Neural progenitor cell (in vitro differentiated cells): ENCODE measurements at places on chromosomes 4 and X.

GRCh38 chr4:23134331-23134730 lies 441.6 kb downstream of the GBA3 start:
- no peaks in the 10 kb centered on the region for H3K36me3 ChIP-seq
- no peaks in the 10 kb centered on the region for H3K27me3 ChIP-seq
- H3K27ac ChIP-seq = no peak overlapping the region
- H3K4me3 ChIP-seq = no peak overlapping the region

DNA sequence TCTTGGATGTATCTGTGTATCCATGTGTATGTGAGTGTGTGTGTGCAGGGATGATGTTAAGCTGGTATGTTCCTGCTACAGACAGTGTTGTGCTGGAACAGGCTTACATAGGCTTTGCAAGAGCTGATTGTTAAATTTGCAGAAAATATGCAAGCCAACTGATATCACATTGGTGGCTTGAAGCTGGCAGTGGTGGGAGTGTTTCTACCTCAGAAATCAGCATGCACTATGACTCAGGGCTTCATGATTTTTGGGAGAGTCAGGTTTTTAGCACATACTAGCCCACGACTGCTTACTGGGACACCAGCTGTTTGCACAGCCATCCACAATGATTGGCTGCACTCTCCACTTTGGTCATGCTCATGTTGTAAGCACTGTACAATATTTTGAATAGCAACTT lies 261.8 kb downstream of the DHX15 start:
- H3K4me1 ChIP-seq = peaks cover 48% of the 10 kb centered on the region
- peak overlapping the region; percentile 43 for H3K4me3 ChIP-seq
- H3K27ac ChIP-seq = peak overlapping the region; percentile 79
- H3K36me3 ChIP-seq = no peaks in the 10 kb centered on the region
- H3K27me3 ChIP-seq = no peaks in the 10 kb centered on the region

DNA sequence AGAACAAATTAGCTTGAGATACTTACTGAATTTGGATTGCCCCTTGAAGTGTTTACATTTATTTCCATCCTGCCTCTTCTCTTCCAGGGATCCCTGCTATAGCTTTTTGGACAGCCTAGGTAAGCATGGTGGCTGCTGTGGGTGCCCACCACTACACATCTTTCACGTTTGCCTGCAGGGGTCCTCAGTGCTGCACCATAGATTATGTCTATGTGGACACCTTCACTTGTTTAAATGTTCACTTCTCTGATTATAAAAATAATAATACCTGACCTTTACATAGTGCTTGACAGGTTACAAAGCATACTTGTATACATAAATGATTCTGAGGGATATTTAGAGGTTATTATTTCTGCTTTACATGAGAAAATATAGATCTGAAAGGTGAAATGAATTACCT lies 67.9 kb upstream of the SLC4A4 start:
- DNase-seq = peak; percentile 36
- H3K27me3 ChIP-seq = no peaks in the 10 kb centered on the region
- no peaks in the 10 kb centered on the region for H3K36me3 ChIP-seq
- H3K4me3 ChIP-seq = no peak overlapping the region

- H3K4me1 ChIP-seq = peaks cover 11% of the 10 kb centered on the region
- no peak for DNase-seq
- no peak overlapping the region for H3K27ac ChIP-seq
- H3K36me3 ChIP-seq = no peaks in the 10 kb centered on the region
Observed at GRCh38 chr4:164509951-164510350, 244.0 kb upstream of the SMIM31 start.

DNA sequence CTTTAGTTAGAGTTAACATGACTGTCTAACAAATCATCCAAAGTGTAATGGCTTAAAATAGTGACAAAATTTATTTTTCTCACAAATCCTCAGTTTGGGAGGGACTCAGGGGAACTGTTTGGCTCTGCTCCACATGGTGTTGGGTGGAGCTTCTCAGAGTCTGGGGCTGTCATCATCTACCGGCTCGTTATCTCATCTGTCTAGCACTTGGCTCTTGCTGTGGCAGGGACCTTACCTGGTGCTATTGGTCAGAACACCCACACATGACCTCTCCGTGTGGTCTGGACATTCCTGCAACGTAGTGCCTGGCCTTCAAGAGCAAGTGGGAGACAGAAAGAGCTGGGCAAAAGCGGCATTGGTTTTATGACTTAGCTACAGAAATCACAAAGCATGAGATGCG lies 866.9 kb upstream of the FRG1 start:
- no peak overlapping the region for H3K4me3 ChIP-seq
- no peaks in the 10 kb centered on the region for H3K36me3 ChIP-seq
- H3K4me1 ChIP-seq = no peaks in the 10 kb centered on the region
- H3K27me3 ChIP-seq = no peaks in the 10 kb centered on the region

- H3K27me3 ChIP-seq = no peaks in the 10 kb centered on the region
- H3K4me1 ChIP-seq = no peaks in the 10 kb centered on the region
- H3K4me3 ChIP-seq = no peak overlapping the region
- no peaks in the 10 kb centered on the region for H3K36me3 ChIP-seq
- DNase-seq = no peak
Observed at GRCh38 chrX:39550795-39551361, 546.9 kb downstream of the BCOR start.

GRCh38 chrX:21974011-21974385 lies 33.5 kb downstream of the SMS start:
- peaks cover 3% of the 10 kb centered on the region for H3K36me3 ChIP-seq
- no peaks in the 10 kb centered on the region for H3K4me1 ChIP-seq
- no peak overlapping the region for H3K4me3 ChIP-seq
- no peak for DNase-seq

DNA sequence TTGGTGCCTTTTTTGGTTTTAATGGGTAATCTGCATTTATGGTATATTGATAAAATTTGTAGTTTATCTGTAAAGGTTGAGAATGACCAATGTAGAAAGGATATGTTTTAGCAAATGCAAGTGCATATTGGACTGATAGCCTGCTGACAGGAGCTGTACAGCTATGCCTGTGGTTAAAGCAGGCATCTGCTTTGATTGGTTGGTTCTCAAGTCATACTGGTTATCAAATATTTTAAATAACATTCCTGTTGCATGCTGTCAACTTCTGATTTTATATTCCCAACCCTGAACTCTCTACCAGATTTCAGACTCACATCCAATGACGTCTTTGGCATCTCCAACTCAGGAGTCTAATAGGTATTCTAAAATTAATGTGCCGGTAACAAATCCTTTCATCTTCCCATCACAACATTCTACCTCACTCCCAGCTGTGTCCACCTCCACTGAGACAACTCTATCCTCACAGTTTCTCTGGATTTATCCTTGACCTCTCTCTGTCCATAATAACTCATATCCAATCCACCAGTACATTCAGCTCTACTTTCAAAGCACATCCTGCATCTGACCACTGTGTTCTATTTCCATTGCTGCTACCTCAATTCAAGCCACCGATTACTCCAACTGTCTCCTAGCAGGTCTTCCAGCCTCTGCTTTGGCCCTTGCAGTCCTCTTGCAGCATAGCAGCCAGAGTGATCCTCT lies 125.7 kb downstream of the CAMK2D start:
- no peak for DNase-seq
- no peaks in the 10 kb centered on the region for H3K36me3 ChIP-seq
- no peaks in the 10 kb centered on the region for H3K27me3 ChIP-seq
- no peak overlapping the region for H3K4me3 ChIP-seq
- H3K4me1 ChIP-seq = peaks cover 9% of the 10 kb centered on the region
- H3K27ac ChIP-seq = no peak overlapping the region
